Osteocyte (in vitro differentiated cells): ENCODE measurements at places on chromosomes 11 and 22.
A peak's percentile ranks its signal among the peaks of the same experiment; 100 is the strongest.

DNA sequence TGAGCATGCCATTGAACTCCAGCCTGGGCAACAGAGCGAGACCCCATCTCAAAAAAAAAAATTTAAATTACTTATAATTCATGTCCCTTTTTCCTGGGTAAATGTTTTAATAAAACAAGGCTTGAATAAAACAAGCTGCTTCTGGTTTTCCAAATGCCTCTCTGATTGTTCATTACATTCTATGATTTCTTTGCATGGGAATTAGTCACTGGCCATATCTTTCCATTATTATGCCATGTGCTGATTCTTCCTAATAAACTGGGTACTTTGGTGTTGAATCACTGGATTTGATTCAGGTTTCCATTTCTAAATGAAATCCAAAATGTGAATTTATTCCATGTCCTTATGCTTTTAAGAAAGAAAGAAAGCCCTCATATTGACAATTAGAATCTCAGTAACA is 42.6 kb downstream of the ZNF215 start:
- H3K36me3 ChIP-seq = no peaks in the 10 kb centered on the region
- H3K27me3 ChIP-seq = no peaks in the 10 kb centered on the region
- H3K4me3 ChIP-seq = no peak overlapping the region
- H3K27ac ChIP-seq = no peak overlapping the region
- DNase-seq = no peak
- peaks cover 2% of the 10 kb centered on the region for H3K4me1 ChIP-seq

- peak overlapping the region; percentile 83 for H3K27ac ChIP-seq
- no peaks in the 10 kb centered on the region for H3K27me3 ChIP-seq
- DNase-seq = no peak
- peaks cover 17% of the 10 kb centered on the region for H3K4me1 ChIP-seq
Measured at GRCh38 chr22:36081023-36081431, 52.4 kb upstream of the RBFOX2 start.

DNA sequence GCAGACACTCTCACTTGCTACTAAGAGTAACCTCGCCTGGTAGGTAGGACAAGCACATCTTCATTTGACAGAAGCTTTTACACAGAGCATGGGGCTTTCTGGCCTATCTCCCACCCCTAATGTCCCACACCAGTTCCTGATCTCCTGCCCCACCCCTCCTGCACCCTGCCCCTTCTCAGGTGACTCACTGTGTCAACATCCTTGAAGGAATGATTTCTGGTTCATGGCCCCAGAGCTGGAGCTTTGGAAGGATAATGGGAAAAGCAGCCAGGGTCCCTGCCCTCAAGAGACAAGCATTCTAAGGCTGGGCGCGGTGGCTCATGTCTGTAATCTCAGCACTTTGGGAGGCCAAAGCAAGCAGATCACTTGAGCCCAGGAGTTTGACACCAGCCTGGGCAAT is 47.2 kb downstream of the LRFN4 start:
- no peaks in the 10 kb centered on the region for H3K36me3 ChIP-seq
- peaks cover 42% of the 10 kb centered on the region for H3K4me1 ChIP-seq
- no peak for DNase-seq
- no peaks in the 10 kb centered on the region for H3K27me3 ChIP-seq

GRCh38 chr11:92227230-92227814 is 2.7 kb downstream of the FAT3 start:
- H3K4me1 ChIP-seq = peaks cover 26% of the 10 kb centered on the region
- H3K27ac ChIP-seq = peak overlapping the region; percentile 35
- DNase-seq = no peak
- H3K36me3 ChIP-seq = peaks cover 6% of the 10 kb centered on the region

GRCh38 chr11:124886476-124886875 is 11.2 kb downstream of the ROBO4 start:
- peaks cover 9% of the 10 kb centered on the region for H3K4me1 ChIP-seq
- H3K36me3 ChIP-seq = no peaks in the 10 kb centered on the region
- DNase-seq = no peak
- H3K4me3 ChIP-seq = no peak overlapping the region
- H3K27me3 ChIP-seq = peaks cover 9% of the 10 kb centered on the region

DNA sequence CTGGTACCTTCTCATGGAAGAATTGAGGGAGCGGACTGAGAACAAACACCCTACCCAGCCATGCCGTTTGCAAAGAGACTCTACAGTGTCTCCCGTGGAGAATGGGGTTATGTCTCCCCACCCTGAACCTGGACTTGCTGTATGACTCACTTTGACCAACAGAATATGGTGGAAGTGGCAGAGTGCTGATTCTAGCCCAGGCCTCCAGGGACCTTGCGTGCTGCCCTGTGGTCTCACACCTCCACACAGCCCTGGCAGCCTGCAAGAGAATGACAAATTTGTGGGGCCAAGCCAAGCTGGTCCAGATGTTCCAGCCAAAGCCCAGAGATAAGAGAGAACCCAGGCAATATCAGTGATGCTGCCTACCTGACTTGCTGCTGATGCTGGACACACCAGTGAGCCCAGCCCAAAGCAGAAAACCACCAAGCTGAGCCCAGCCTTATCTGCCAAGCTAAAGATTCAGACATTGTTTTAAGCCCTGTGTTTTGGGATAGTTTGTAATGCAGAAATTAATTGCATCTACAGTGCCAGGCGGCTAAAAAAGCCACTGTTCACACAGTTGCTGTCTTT is 8.1 kb upstream of the LINC01488 start:
- H3K4me3 ChIP-seq = no peak overlapping the region
- no peak for DNase-seq
- no peaks in the 10 kb centered on the region for H3K36me3 ChIP-seq
- no peaks in the 10 kb centered on the region for H3K4me1 ChIP-seq

GRCh38 chr22:29078036-29078868 is 5.4 kb downstream of the KREMEN1 start:
- no peaks in the 10 kb centered on the region for H3K36me3 ChIP-seq
- H3K4me1 ChIP-seq = peaks cover 1% of the 10 kb centered on the region
- no peak overlapping the region for H3K27ac ChIP-seq
- DNase-seq = no peak
- H3K27me3 ChIP-seq = peaks cover 2% of the 10 kb centered on the region
- no peak overlapping the region for H3K4me3 ChIP-seq

- no peaks in the 10 kb centered on the region for H3K36me3 ChIP-seq
- H3K4me1 ChIP-seq = no peaks in the 10 kb centered on the region
- H3K27ac ChIP-seq = no peak overlapping the region
- DNase-seq = no peak
Measured at GRCh38 chr11:96567667-96568066, 177.9 kb downstream of the JRKL start.

GRCh38 chr11:58243954-58244353 is 15.2 kb upstream of the OR10Q1 start:
- H3K4me1 ChIP-seq = no peaks in the 10 kb centered on the region
- no peak for DNase-seq
- H3K4me3 ChIP-seq = no peak overlapping the region
- no peak overlapping the region for H3K27ac ChIP-seq
- no peaks in the 10 kb centered on the region for H3K27me3 ChIP-seq
- no peaks in the 10 kb centered on the region for H3K36me3 ChIP-seq

DNA sequence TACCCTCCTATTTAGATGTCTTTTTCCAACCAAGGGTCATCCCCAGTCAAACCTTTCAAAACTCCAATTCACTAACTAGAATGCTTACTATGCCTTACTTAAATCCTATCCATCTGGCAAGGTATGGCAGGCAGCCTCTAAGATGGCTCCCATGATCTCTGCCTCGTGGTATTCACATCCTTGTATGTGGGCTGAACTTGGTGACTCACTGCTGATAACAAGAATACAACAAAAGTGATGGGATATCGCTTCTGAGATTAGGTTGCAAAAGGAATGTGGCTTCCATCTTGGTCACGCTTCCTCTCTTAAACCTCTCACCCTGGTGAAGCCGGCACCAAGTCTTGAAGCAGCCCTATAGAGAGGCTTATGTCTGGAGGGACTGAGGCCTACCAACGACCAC is 29.6 kb upstream of the UPB1 start:
- no peaks in the 10 kb centered on the region for H3K27me3 ChIP-seq
- H3K36me3 ChIP-seq = no peaks in the 10 kb centered on the region
- DNase-seq = no peak

GRCh38 chr22:41925783-41926460 is 684 bp downstream of the TNFRSF13C start:
- H3K27ac ChIP-seq = no peak overlapping the region
- H3K4me1 ChIP-seq = peaks cover 4% of the 10 kb centered on the region
- peak overlapping the region; percentile 57 for H3K4me3 ChIP-seq
- H3K36me3 ChIP-seq = no peaks in the 10 kb centered on the region
- H3K27me3 ChIP-seq = peaks cover 19% of the 10 kb centered on the region

DNA sequence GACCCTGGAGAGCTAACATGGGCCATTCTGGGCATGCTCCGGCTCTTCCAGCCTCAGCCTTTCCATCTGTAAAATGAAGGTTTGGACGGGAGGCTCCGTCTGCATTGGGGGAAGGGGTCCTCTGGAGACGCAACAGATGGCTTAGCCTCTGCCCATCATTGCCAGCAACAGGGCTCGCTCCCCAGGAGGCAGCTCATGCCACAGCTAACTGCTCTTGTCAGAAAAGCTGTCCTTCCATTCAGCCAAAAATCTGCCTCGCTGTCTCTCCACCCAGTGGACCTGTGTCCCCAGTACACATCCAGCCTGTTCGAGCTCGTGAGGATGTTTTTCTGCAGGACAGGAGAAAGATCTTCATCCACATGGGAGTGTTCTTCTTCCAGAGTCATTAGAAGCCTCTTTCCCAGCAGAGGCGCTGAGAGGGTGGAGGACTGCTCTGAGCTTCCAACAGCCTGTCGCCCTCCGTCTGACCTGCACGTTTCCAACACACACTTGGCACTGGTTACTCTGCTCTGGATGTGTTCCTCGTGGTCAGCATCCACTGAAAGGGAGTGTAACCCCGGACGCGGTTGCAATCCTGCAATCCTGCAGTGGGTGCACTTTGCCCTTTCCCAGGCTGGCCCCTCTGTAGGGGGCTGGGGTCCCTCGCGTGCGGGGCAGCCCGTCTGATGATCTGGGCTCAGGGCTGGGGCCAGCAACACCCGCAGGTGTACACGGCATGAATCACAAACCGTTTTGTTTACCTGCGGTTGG is 1340.9 kb downstream of the TBC1D22A start:
- H3K4me1 ChIP-seq = no peaks in the 10 kb centered on the region
- no peaks in the 10 kb centered on the region for H3K36me3 ChIP-seq
- no peak overlapping the region for H3K4me3 ChIP-seq
- no peak overlapping the region for H3K27ac ChIP-seq
- H3K27me3 ChIP-seq = peaks cover 2% of the 10 kb centered on the region
- peak; percentile 68 for DNase-seq

DNA sequence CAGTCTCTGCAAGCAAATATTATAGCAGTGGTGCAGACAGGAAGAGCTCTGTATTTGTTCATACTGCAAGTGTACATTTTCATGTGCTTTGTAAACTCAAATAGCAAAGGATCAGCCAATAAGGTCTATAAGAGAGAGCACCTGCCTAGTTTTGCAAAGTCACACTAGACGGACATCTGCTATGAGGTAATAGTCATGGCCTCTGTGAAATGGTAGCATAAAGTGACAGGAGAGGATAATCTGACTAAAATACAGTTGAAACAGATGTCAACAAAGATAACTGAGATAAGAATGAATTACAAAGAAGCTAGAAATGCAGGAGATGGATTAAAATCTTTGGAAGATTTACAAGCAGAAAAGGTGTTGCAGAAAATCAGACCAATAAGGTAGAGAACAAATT is 70.6 kb upstream of the SPON1 start:
- H3K36me3 ChIP-seq = no peaks in the 10 kb centered on the region
- H3K27me3 ChIP-seq = peaks cover 15% of the 10 kb centered on the region
- no peak overlapping the region for H3K27ac ChIP-seq
- no peak overlapping the region for H3K4me3 ChIP-seq
- DNase-seq = no peak
- H3K4me1 ChIP-seq = no peaks in the 10 kb centered on the region

GRCh38 chr22:37487129-37487528 is 945 bp upstream of the MFNG start:
- H3K27me3 ChIP-seq = no peaks in the 10 kb centered on the region
- DNase-seq = no peak
- H3K27ac ChIP-seq = no peak overlapping the region
- H3K4me3 ChIP-seq = no peak overlapping the region
- H3K4me1 ChIP-seq = peaks cover 25% of the 10 kb centered on the region
- H3K36me3 ChIP-seq = peaks cover 13% of the 10 kb centered on the region

- peaks cover 61% of the 10 kb centered on the region for H3K4me1 ChIP-seq
- H3K36me3 ChIP-seq = peaks cover 8% of the 10 kb centered on the region
- peak overlapping the region; percentile 99 for H3K27ac ChIP-seq
- no peaks in the 10 kb centered on the region for H3K27me3 ChIP-seq
- no peak for DNase-seq
Measured at GRCh38 chr11:28108958-28109357, 770 bp downstream of the METTL15 start.

DNA sequence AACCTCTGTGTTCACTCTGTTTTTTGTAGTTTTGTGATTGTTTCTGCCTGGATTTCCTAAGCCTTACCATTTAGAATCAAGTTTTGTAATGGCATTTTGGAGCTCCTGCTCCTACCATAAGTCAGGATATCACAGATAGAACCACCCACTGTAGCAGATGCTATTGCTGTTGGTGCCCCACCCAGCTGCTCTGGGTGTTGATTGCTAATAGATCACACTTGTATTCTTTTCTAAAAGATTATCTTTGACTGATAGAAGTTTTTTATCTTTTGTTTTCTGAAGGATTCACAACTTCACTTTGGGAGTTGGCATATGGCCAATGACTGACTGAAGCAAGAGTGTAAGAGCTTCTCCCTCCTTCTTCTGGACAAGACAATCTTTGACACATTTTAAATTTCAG is 76.0 kb downstream of the EHF start:
- H3K4me3 ChIP-seq = no peak overlapping the region
- H3K27ac ChIP-seq = no peak overlapping the region
- H3K4me1 ChIP-seq = peaks cover 20% of the 10 kb centered on the region
- DNase-seq = no peak
- peaks cover 45% of the 10 kb centered on the region for H3K36me3 ChIP-seq
